ENCODE measurements at places on chromosomes 1 and 21.

DNA sequence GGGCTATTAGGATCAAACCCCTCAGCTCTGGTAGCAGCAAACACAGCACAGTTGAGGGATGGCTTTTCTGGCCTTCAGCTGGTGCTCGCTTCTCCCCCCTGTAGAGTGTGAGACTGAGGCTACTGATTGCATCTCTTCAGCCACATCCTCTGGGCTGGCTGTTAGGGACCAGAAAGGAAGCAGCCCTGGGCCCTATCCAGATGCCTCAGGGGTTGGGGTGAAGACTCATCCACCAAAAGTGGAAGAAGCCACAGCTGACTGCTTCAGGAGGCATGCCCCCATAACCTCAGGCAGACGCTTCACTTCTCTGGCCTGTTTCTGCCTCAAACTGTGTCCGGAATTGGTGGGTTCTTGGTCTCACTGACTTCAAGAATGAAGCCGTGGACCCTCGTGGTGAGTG lies 6.2 kb upstream of the TMEM200B start:
- no peak for DNase-seq

GRCh38 chr1:213761845-213762407 lies 225.8 kb upstream of the PROX1 start:
- DNase-seq, result peak; percentile 12

GRCh38 chr1:26555550-26555981 lies 26.0 kb downstream of the RPS6KA1 start:
- DNase-seq, result no peak

- peak; percentile 3 for DNase-seq
These were observed 254.4 kb downstream of the AKT3 start for GRCh38 chr1:243595527-243596210.

- DNase-seq, result no peak
These were observed 86.5 kb downstream of the CDC14A start for GRCh38 chr1:100438789-100439188.

- DNase-seq, result no peak
These were observed 18.1 kb downstream of the SON start for GRCh38 chr21:33560965-33561364.

DNA sequence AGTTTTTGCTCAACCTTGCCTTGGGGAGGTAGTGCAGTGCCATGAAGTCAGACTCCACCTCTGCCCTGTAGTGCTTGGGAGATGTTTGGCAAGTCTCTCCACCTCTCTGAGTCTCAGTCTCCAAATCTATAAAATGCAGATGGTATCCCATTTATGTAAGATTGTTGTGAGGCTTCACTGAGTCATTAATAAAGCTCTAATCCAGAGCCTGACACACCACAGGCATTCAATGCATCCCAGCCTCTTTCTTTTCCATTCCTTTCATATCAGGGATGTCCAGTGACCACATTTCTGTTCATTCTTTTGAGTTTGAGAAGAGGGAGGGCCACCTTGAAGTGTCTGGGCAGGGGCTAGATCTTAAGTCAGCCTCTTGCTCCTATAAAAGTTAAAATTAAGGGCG lies 37.6 kb upstream of the LMO4 start:
- no peak for DNase-seq

DNA sequence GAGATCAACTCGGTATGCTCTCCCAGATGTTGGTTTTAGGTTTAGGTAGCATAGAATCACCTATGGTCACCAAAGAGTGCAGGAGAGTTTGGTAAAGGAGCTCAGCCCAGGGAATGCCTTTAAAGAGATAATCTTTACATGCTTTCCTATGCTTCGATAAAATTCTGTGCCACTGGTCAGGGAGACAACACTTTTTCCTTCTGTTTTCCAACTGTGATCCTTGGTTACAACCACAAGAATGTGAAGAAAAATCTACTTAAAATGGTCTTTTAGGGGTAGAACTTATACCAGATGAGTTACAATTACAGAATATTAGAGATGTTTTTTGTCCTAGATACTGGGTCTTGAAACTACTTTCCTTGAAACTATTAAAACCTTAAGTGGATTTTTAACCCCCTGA lies 895.6 kb downstream of the TTLL7 start:
- DNase-seq, result no peak

DNA sequence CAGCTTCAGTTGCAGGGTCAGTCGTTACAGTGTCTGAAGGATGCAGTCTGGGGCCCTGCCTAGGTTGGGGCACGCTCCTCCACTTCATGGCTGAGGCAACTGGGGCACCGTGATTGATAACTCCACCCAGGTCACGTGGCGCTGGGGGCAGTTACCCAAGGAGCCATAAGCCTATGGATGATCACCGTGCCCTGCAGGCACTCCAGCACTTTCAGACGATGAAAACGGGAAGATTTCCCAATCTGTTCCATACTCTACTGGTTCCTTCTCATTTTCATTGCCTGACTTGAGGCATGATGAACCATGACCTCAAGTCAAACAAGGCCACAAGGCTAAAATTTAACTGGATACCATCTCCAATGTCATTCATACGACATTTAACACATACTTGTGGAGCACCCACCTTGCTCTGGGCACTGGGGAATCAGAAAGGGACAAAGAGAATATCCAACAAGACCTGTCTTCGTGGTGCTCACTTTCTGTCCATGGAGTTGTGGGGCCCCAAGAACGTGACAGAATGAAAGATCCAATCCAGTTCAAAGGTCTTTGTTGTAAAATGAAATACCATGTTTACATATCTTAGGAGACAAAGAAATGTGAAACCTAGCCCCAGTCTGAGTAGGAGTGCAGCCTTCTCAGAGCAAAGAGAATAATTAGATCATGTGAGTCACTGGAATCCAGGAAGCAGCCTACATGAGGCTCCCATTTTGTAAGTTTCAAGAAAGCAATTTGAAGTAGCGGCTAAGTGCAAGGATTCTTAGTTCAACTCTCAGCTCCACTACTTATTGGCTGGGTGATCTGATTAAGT lies 39.4 kb upstream of the SPOCD1 start:
- no peak for DNase-seq

DNA sequence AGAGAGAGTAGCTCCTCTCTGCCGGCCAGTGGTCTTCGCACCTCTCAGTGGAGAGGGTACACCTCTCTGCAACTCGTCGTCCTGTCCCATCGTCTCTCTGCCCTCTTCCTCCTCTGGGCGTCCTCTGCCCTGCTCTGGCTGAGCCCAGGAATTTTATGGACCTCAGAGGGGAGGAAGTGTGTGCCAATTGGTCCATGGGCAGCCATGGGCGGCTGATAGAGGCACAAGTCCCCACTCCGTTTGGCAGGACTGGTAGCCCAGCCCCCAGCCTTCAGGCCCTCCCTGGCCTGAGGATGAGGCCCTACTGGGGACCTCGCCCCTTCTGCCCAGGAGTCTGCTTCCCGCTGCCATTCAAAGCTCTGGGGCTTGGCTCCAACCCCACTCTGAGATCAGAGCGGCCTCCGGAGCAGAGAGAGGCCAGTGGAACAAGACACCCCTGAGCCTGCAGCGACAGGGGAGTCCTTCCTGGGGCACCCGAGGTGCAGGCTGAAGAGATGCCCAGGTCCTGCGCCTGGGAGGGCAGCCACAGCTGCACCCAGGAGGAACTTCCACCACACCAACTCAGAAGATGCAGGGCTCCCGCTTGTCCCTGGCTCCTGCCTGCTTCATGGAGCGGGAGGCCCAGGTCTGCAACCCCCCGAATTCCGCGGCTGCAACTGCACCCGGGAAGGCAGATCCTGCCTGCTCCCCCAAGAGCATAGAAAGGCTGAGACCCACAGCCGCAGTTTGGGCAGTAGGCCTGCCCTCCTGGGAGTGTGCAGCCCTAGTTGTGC lies 659.9 kb downstream of the KCNT2 start:
- no peak for DNase-seq

DNA sequence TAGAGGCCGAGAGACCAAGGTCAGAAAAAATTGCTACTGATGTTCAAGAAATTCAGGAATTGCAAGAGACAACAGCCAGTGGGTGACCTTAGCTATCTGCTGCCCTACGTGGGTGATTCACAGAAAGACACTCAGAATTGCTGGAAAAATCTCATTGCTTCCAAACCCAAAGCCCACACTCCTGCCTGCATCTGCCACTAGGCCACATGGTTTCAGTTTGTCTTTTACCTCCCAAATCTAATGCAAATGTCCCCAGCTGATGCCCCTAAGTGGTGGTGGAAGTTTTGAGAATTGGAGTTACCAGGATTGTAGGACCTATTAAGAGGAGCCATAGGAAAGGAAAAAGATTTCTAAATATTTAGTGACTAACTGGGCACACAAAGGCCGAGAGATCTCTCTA lies 341.5 kb upstream of the CHRM3 start:
- DNase-seq, result no peak

DNA sequence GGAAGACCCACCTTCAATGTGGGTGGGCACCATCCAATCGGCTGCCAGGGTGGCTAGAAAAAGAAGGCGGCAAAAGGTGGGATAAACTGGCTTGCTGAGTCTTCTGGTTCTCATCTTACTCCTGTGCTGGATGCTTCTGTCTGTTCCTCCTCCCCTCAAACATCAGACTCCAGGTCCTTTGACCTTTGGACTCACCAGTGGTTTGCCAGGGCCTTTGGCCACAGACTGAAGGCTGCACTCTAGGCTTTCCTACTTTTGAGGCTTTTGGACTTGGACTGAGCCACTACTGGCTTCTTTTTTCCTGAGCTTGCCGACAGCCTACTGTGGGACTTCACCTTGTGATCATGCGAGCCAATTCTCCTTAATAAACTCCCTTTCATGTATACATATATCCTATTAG lies 55.9 kb downstream of the VCAM1 start:
- no peak for DNase-seq

- DNase-seq, result no peak
These were observed 30.5 kb downstream of the SOX13 start for GRCh38 chr1:204103431-204103741.

GRCh38 chr1:21645550-21645949 lies 23.6 kb downstream of the RAP1GAP start:
- DNase-seq, result no peak
